ENCODE measurements at places on chromosomes 6 and 20.

DNA sequence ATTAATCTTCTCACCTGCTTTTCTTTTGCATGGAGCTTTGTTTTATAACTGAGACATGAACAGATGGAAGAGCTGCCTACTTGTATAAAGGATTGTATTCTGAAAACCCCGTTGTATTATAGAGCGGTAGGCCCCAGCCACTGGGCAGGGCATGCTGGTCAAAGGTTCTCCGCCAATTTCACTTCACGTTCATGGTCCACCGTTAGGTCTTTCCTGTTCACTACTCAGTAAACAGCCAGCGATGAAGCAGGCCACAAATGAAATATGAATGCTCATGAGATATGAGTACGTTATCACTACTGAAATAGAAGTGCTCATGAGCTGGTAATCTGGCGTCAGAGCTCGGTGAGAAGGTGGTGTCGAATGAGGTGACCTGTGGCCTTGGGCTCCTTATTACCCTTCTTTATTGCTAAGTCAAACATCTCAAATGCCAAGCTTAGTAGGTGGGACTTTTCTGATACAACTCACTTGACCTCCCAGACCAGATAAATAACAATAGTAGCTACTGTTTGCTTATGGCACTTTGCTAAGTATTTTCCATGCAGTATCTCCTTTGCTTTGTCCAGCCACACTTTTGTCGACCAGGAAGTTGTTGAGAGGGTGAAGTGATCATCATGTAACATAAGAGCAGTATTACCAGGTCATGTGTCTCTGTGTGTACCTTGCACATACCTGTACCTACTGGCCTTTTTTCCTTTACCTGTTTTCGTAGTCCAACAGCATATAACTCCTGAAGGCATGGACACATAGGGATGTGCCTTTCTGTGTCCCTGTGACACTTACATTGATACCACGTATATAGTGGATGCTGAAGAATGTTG, 16.7 kb downstream of the EDN3 start:
- 0 out of 2 replicates have a peak, but pooled peaks cover 2% of the 10 kb centered on the region for H3K4me1 ChIP-seq
- no peaks in the 10 kb centered on the region for H3K27me3 ChIP-seq
- no peaks in the 10 kb centered on the region for H3K36me3 ChIP-seq
- DNase-seq, result no peak

GRCh38 chr6:134123666-134124208, 71.3 kb upstream of the SLC2A12 start:
- no peaks in the 10 kb centered on the region for H3K36me3 ChIP-seq
- H3K4me1 ChIP-seq, result 0 out of 2 replicates have a peak, but pooled peaks cover 2% of the 10 kb centered on the region
- H3K27ac ChIP-seq, result no peak overlapping the region
- no peaks in the 10 kb centered on the region for H3K27me3 ChIP-seq
- peak; percentile 21 for DNase-seq

- no peak for DNase-seq
- peaks cover 57% of the 10 kb centered on the region for H3K36me3 ChIP-seq
- H3K4me1 ChIP-seq, result peaks cover 21% of the 10 kb centered on the region
- peaks cover 43% of the 10 kb centered on the region for H3K27me3 ChIP-seq
Observed at GRCh38 chr20:437787-438486, 24.4 kb downstream of the TBC1D20 start.

DNA sequence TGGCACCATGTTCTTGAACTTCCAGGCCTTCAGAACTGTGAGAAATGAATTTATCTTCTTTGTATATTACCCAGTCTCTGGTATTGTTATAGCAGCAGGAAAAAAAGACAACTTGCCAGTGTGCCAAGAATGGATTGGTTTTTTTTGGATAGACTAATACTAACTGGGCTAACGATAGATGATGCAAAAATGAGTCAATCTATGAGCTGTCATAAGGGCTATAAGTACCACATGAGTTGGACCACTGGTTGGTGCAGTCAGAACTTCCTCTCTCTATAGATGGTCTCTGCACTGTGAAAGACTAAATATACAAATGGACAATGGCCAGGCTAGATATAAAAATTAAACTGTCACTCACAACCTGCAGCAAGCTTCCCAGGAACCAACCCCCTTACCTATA, 87.6 kb upstream of the COL21A1 start:
- H3K4me3 ChIP-seq, result no peak overlapping the region
- H3K4me1 ChIP-seq, result no peaks in the 10 kb centered on the region
- no peak overlapping the region for H3K27ac ChIP-seq
- no peaks in the 10 kb centered on the region for H3K27me3 ChIP-seq
- H3K36me3 ChIP-seq, result no peaks in the 10 kb centered on the region

GRCh38 chr6:164947164-164947563, 362.2 kb downstream of the C6orf118 start:
- no peaks in the 10 kb centered on the region for H3K4me1 ChIP-seq
- no peak overlapping the region for H3K4me3 ChIP-seq
- DNase-seq, result no peak
- no peak overlapping the region for H3K27ac ChIP-seq
- no peaks in the 10 kb centered on the region for H3K27me3 ChIP-seq
- H3K36me3 ChIP-seq, result peaks cover 2% of the 10 kb centered on the region

- DNase-seq, result no peak
- H3K27ac ChIP-seq, result no peak overlapping the region
- 0 out of 2 replicates have a peak, but pooled peaks cover 2% of the 10 kb centered on the region for H3K4me1 ChIP-seq
- H3K27me3 ChIP-seq, result no peaks in the 10 kb centered on the region
Observed at GRCh38 chr6:150775415-150776203, 89.9 kb upstream of the MTHFD1L start.

- no peak overlapping the region for H3K27ac ChIP-seq
- peaks cover 25% of the 10 kb centered on the region for H3K4me1 ChIP-seq
- H3K27me3 ChIP-seq, result peaks cover 28% of the 10 kb centered on the region
- peak; percentile 40 for DNase-seq
- peak overlapping the region; percentile 88 for H3K4me3 ChIP-seq
Observed at GRCh38 chr6:43509142-43509983, 783 bp downstream of the LRRC73 start.

DNA sequence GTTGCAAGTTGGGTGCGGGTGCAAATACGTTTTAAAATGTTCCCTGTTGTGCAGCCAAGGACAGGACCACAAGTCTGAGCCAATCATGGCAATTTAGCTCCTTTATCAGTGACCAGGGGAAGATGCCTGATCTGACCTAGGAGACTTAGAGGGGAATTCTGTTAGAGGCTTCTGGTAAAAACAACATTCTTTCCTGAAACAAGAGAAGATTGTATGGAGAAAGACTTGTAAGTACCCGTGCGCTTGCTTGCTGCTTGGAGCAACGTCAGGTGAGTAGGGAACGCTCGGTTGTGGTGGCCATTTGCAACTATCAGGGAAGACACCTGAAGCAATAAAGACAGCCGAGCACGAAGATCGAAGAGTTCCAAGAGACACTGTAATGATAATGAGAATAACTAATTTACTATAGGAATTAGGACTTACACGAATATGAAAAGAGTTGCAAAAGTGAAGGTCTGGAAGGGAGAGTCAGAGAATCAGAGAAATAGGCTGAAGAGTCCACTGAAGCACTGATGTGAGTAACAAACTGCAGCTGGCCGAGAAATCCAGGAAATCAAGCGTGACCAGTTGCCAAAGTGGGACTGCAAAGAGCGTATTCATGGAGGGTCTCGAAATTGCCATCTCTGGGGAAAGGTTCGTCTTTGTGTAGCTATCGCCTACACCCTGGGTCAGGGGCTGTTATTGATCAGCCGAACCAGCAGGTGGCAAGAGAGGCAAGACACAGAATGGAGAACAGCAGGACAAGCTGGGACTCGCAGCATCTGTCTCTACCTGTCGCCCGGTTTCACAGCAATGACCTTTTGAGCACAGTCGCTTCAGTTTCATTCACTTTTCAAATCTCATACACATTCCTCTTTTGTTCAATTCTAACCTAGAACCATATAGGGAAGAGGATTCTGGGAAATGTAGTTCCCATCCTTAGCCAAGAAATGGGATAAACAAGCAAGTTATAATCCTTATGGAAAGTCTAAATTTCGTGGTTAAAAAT, 26.1 kb downstream of the LOC128125822 start:
- peak; percentile 71 for DNase-seq
- H3K27me3 ChIP-seq, result no peaks in the 10 kb centered on the region
- H3K4me1 ChIP-seq, result peaks cover 9% of the 10 kb centered on the region
- H3K4me3 ChIP-seq, result peak overlapping the region; percentile 80
- H3K27ac ChIP-seq, result peak overlapping the region; percentile 75
- H3K36me3 ChIP-seq, result no peaks in the 10 kb centered on the region

Data from WTC11 (cell line).